Cortex of kidney (tissue), 1 donor: ENCODE measurements at places on chromosomes 6 and 20.

GRCh38 chr6:83114164-83114563, 46.7 kb downstream of the DOP1A start:
- no peak for DNase-seq

GRCh38 chr6:158903801-158904200, 84.6 kb upstream of the EZR start:
- no peak for DNase-seq

GRCh38 chr20:20568604-20569205, 143.7 kb downstream of the RALGAPA2 start:
- DNase-seq: no peak

DNA sequence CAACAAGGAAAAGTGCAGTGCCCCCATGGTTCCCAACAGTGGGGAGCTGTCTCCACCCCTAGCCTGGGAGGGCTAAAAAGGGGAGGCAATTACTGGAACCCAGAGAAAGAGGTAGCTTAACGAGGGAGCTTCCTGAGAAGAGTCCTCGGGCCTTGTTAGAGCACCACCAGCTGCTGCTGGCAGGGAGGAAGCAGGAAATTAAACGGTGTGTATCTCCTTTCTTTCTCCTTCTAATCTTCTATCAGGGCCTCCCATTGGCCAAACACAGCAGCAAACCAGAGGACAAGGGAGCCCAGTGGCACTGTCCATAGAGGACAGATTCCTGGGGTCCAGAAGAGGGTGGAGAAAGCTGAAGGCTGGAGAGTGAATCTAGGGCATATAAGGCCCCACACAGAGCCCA, 7.6 kb upstream of the BTN2A2 start:
- DNase-seq: no peak
